ENCODE measurements at places on chromosomes 2 and 18.

DNA sequence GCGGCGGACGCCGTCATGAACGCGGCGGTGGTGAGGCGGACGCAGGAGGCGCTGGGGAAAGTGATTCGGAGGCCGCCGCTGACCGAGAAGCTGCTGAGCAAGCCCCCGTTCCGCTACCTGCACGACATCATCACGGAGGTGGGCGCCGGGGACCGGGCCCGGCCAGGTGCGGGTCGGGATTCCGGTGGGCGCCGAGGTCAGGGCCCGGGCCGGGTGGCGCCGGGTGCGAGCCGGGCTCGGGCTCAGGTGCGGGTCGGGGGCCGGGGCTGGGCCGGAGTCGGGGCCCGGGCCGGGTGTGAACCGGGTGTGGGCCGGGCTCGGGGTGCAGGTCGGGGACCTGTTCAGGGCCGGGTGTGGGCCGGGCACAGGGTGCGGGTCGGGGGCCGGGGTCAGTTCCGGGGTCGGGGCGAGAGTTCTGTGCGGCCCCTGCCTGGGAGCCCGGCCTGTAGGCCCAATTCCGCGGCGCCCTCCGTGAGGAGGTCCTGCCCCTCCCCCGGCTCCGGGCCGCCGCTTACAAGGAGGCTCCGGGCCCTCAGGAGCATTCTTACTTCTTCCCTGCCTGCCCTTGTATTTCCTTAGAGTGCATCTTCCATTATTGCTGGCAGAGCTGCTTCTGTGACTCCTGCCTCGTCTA, 447 bp downstream of the TRAF3IP1 start:
- DNase-seq = no peak

GRCh38 chr18:22195052-22195451, 25.7 kb downstream of the GATA6 start:
- DNase-seq = no peak

GRCh38 chr2:68745006-68745405, 10.4 kb downstream of the ARHGAP25 start:
- DNase-seq = no peak

GRCh38 chr18:76202322-76202721, 292.7 kb downstream of the ZNF516 start:
- DNase-seq = no peak

GRCh38 chr2:210591663-210592062, 35.3 kb downstream of the CPS1 start:
- no peak for DNase-seq

DNA sequence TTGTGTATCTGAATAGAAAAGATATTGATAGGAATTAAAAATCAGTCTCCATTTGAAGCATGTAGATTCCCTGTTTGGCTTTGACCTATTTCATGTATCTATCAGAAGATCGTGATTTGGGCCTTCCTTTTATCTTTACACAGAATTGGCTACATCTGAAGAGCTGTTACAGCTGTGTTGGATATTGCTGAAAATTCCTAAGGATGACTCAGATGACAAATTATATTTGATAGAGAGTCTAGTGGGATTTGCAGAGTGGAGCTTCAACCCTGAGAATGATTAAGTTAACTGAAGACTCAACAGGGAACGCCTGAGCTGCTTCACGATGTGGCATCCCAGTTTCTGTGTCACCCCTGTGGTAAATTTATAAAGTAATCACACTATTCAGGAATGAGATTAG, 4.9 kb upstream of the COL3A1 start:
- DNase-seq = no peak

GRCh38 chr2:105804266-105804665, 59.6 kb downstream of the NCK2 start:
- DNase-seq = no peak

DNA sequence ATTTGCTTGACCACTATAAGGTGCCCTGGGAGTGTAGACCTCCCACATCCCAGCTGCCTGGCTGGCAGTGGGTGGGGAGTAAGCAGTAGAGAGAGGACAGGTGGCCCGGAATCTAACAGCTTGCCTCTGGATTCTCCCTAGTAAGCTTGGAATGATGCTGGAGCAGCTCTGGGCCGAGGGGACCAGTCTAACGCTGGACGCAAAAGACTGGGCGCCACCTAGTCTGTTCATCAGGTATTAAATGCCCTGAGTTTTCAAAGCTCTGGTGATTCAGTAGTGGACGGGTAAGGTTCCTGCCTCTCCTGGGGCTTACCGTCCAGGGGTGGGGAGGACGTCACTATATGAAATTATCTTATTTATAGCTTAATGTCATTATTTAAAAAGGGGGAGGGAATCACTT, 648 bp upstream of the LYPD6B start:
- no peak for DNase-seq

GRCh38 chr2:43192744-43193651, 33.4 kb downstream of the ZFP36L2 start:
- no peak for DNase-seq

DNA sequence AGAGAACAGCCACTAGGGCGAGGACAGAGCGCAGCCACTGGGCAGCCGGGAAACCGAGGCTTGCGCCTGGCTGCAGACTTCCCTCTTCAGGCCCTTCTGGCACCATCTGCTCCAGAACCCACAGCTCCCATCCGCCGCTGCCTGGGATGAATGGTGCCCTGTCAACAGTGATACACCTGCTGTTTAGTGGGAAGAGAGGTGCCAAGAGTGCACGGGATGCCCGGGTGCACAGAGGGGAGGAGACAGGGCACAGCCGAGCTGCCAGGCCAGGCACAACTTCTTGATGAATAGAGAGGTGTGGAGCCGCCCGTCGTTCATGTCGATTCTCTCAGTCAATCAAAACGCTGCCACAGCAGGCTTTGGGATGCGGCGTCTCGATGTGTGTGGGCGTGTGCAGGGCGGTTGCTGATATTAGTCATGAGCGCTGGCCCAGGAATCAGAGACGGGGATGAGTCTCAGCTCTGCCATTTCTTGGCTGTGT, 39.5 kb downstream of the RRM2 start:
- no peak for DNase-seq

DNA sequence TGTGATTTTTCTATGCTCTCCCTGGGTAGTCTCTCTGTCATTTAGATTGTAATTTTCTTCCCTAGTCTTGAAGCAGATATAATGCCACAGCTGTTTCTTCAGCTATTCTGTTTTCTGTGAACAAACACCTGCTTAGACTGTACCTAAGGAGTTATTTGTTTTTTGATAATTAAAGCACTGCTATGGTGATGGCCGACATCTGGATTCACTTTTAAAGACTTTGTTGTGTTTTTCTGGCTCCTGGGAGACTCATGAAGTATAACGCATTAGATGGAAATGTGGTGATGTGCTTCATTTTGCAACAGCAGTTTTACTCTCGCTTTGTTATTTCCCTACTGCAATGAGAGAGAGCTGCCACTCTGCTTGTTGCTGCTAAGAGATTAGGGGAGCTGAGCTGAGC, 15.7 kb upstream of the C2orf69 start:
- DNase-seq = no peak

DNA sequence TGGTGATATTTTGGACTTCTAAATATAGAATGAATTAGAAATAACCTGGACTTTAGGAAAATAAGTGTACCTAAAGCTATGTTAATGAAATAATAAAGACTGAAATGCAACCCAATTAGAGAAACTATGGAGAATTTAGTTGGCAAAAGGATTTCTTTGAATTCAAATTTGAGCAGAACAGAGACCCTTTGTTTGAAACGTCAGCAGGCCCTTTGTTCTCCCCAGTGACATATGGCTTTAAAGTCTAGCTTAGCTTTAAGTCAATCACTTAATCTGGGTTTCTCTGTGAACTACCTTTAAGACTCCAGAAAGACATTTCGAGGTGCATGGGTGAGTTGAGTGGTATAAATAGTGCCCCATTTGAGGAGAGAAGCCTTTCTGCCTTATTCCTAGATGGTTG, 130.5 kb upstream of the CREB1 start:
- no peak for DNase-seq

- peak; percentile 85 for DNase-seq
These were observed 954 bp upstream of the CTDSP1 start for GRCh38 chr2:218398437-218399390.

GRCh38 chr2:204274991-204275390, 270.3 kb upstream of the PARD3B start:
- no peak for DNase-seq

- DNase-seq = no peak
These were observed 8.1 kb downstream of the SUPT7L start for GRCh38 chr2:27655155-27655951.

DNA sequence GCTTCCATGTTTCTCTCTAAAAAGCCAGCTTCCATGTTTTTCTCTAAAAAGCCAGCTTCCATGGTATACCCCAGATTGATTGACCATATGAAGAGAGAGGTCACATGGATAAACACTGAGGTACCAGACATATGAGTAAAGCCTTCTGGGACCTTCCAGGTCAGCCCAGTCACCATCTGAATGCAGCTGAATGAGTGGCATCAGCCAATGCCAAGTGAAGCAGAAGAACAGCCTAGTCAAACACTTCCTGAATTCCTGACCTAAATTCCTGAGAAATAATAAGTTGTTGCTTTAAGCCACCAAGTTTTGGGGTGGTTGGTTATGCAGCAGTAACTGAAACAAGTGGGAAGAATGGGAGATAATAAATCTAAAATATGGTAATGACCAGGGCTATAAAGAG, 5.7 kb upstream of the ALS2 start:
- no peak for DNase-seq
